ENCODE measurements at places on chromosomes 5 and 9. TPM values are rescaled to one million over a fixed set of nuclear protein-coding genes. Genes with fewer than 3 reads are reported as not detected.

TAF7 gene
- 71.6 TPM for total RNA-seq

ARHGEF28 gene
- total RNA-seq, result 0.03 TPM

PCDHA9 gene
- total RNA-seq, result not detected

GGTA1 gene
- 0.12 TPM for total RNA-seq

GDNF gene
- 0.36 TPM for total RNA-seq

WDR38 gene
- total RNA-seq, result not detected

ACTBL2 gene
- not detected for total RNA-seq

DNA sequence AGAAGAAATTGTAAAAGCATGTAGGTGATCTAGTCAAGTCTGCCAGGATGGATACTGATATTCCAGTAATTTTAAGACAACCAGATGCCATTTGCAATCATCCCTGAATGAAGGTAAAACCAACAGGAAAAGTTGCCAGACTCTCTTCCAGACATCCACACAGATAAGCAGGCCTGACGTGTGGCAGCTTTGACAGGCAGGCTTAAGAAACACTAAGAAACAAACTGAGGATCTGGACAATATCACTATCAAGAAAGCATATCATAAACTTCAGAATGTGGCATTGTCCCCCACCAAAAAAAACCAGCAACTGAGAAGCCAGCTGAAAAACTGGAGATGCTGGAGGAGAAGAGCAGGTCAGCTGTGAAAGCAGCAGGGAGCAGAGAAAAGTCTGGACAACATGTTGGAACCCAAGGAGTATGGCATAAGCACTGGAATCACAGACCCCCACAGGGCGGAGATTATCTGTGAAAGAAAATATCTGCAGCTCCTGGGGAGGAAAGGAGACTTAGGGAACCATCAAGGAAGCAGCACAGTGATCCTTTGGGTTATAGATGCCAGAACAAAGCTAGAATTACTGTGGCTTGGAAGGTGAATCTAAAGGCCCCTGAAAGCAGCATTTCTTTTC is 307.0 kb downstream of the CWC27 start:
- H3K36me3 ChIP-seq, result no peaks in the 10 kb centered on the region
- no peak overlapping the region for H3K4me3 ChIP-seq
- no peak overlapping the region for H3K27ac ChIP-seq

DNA sequence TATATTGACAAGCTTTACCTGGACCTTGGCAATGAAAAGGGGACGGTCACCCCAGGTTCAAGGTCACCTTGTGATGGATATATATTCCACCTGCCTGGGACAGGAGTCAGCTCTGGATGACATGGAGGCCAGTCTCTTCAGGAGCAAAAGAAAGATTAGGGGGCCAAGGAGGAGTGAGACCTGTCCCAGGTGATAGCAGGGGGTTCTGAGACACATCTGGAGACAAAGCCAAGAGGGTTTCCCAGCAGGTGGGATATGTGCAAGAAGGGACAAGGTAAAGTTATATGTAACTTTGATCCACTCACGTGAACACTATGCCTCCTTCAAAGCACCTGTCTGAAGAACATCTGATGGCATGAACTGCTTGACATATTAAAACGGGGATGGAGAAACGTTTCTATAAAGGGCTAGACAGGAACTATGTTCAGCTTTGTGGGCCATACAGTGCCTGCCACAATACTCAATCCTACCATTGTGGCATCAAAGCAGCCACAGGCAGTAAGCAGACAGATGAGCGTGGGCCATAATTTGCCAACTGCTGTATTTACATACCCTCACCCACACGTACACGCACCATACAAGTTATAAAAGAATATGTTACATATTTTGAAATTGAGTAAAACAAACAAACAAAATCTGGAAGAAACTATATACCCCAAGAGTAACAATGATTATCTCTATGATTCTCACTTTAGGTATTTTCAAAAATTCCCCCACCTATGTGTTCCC is 62.9 kb upstream of the ZNF622 start:
- no peak for DNase-seq
- H3K36me3 ChIP-seq, result peaks cover 2% of the 10 kb centered on the region
- no peaks in the 10 kb centered on the region for H3K27me3 ChIP-seq
- no peak overlapping the region for H3K27ac ChIP-seq
- H3K4me3 ChIP-seq, result no peak overlapping the region
- H3K4me1 ChIP-seq, result peaks cover 8% of the 10 kb centered on the region

GRCh38 chr9:134812343-134812673 is 68.3 kb upstream of the FCN2 start:
- no peaks in the 10 kb centered on the region for H3K27me3 ChIP-seq
- no peak for DNase-seq
- no peak overlapping the region for H3K4me3 ChIP-seq
- no peaks in the 10 kb centered on the region for H3K4me1 ChIP-seq
- H3K27ac ChIP-seq, result no peak overlapping the region

GRCh38 chr5:180636403-180637075 is 12.9 kb downstream of the FLT4 start:
- H3K4me1 ChIP-seq, result no peaks in the 10 kb centered on the region
- no peaks in the 10 kb centered on the region for H3K36me3 ChIP-seq
- no peak overlapping the region for H3K4me3 ChIP-seq
- no peaks in the 10 kb centered on the region for H3K27me3 ChIP-seq
- H3K27ac ChIP-seq, result no peak overlapping the region

DNA sequence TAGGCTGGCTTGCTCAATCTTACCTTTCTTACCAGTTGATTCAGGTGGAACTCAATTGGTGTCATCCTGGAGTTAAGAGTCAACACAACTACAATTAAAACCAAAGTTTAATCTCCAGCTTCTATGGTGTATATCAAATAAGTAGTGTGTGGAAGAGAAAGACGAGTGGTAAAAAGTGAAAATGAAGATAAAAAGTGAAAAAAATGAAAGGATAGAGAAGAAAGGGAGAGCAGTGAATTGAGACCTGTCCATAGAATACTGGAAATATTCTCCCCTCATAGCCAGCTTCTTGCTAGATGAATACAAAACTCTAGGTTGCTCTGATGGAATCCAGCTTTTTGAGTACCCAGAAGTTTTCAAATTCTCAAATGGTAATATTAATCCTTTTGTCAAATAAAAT is 76.4 kb downstream of the MEGF10 start:
- H3K4me3 ChIP-seq, result no peak overlapping the region
- H3K36me3 ChIP-seq, result no peaks in the 10 kb centered on the region
- no peak for DNase-seq

- H3K36me3 ChIP-seq, result no peaks in the 10 kb centered on the region
- H3K27me3 ChIP-seq, result peaks cover 1% of the 10 kb centered on the region
- no peak for DNase-seq
- H3K4me1 ChIP-seq, result no peaks in the 10 kb centered on the region
- H3K27ac ChIP-seq, result no peak overlapping the region
Measured at GRCh38 chr5:137621861-137622823, 113.7 kb downstream of the KLHL3 start.

- H3K4me3 ChIP-seq, result no peak overlapping the region
- no peaks in the 10 kb centered on the region for H3K36me3 ChIP-seq
- no peak overlapping the region for H3K27ac ChIP-seq
Measured at GRCh38 chr9:76624391-76625048, 139.7 kb upstream of the PCA3 start.

Data from activated T-helper 1 cell treated with anti-CD3 and anti-CD28 coated beads, Interleukin-12 subunit alpha, Interleukin-12 subunit beta, Interleukin-2, Interleukin-4 antibody, amounts not matched to agents 30 ng/mL and 10 ng/mL and 1 ng/mL, durations not matched to agents 14 hours and 24 hours and 36 hours (primary cell).